Right renal pelvis (tissue), 4 donors: ENCODE measurements at places on chromosomes 3 and 15. TPM values are rescaled to one million over a fixed set of nuclear protein-coding genes. Genes with fewer than 3 reads are reported as not detected.

KLHL40 gene
- not detected for polyA plus RNA-seq

OXTR gene
- polyA plus RNA-seq, result 0.80 TPM

TRPM1 gene
- 0.53 TPM for polyA plus RNA-seq

GRCh38 chr3:12471241-12471640 is 13.0 kb upstream of the TSEN2 start:
- DNase-seq, result no peak

A4GNT gene
- polyA plus RNA-seq, result 1.7 TPM

ADGRG7 gene
- not detected for polyA plus RNA-seq

- no peak for DNase-seq
Observed at GRCh38 chr15:74497584-74497983, 36.6 kb upstream of the UBL7 start.

- DNase-seq, result no peak
Observed at GRCh38 chr3:111874177-111874820, 15.2 kb downstream of the PHLDB2 start.

- DNase-seq, result no peak
Observed at GRCh38 chr3:100067589-100067988, 46.7 kb downstream of the FILIP1L start.

TERC gene
- polyA plus RNA-seq, result 0.35 TPM

DNA sequence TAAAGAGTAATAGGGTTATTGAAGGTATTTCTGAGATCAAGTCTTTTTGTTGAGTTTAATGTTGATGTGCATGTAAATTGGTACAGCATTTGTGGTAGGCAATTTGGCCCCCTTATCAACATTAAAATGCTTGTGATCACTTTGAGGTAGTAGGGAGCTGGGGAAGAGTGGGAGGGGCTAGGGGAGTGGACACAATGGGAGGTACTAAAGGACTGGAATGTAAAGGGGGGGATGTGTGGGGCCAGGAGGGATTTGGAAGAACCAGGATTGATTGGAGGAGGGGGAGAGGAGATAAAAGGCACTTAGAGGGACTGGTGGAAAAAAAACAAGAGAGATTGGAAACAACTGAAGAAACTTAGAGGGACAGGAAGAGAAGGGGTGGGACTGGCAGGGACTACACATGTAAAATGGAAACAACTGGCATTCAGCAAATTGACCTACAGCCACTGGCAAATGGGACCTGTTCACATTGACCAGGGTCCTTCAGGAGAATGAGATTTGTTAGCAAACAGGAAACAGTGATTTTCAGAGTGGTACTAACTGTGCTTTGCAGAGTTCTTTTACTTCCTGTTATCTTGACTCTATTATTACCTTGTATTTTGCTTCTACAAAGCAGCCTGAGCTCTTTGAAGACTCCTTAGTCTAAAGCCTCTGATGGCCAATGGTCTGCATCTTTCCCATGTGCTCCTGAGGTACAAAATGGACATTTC is 47.8 kb upstream of the ZBTB38 start:
- DNase-seq, result no peak

APOD gene
- polyA plus RNA-seq, result 4.3 TPM

- no peak for DNase-seq
Observed at GRCh38 chr15:94793641-94794040, 562.3 kb downstream of the MCTP2 start.

RARB gene
- 47.0 TPM for polyA plus RNA-seq

DNA sequence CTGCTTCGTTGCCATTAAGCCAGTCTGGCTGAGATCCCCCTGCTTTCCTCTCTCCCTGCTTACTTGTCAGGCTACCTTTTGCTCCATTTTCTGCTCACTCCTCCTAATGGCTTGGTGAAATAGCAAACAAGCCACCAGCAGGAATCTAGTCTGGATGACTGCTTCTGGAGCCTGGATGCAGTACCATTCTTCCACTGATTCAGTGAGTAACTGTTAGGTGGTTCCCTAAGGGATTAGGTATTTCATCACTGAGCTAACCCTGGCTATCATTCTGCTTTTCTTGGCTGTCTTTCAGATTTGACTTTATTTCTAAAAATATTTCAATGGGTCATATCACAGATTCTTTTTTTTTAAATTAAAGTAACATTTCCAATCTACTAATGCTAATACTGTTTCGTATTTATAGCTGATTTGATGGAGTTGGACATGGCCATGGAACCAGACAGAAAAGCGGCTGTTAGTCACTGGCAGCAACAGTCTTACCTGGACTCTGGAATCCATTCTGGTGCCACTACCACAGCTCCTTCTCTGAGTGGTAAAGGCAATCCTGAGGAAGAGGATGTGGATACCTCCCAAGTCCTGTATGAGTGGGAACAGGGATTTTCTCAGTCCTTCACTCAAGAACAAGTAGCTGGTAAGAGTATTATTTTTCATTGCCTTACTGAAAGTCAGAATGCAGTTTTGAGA is 25.0 kb downstream of the CTNNB1 start:
- DNase-seq, result no peak

CD80 gene
- polyA plus RNA-seq, result 0.14 TPM

GRCh38 chr3:173938159-173938558 is 540.6 kb downstream of the NLGN1 start:
- DNase-seq, result peak; percentile 52

GRCh38 chr3:112803467-112803866 is 43.2 kb downstream of the CD200R1L start:
- DNase-seq, result no peak

NR2E3 gene
- 0.59 TPM for polyA plus RNA-seq

DNA sequence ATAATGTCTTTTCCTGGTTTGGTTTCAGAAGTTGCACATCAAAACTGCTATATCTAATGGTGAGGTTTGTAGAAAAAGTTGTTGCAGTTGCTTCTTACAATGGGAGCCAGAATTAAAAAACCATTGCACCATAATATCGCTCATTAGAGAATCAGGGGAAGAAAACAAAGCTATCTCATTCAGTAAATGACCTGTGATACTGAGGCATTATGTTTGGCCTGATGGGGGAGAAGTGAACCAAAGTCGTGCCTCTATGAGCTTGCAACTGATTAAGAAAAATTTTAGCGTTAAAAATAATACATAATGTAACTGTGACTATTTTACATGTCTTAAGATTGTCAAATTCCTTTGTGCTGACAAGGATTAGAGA is 60.2 kb upstream of the ARHGEF26 start:
- DNase-seq, result no peak

- no peak for DNase-seq
Observed at GRCh38 chr3:73448761-73449301, 175.9 kb downstream of the PDZRN3 start.
